ENCODE measurements at places on chromosomes 6 and 20.

DNA sequence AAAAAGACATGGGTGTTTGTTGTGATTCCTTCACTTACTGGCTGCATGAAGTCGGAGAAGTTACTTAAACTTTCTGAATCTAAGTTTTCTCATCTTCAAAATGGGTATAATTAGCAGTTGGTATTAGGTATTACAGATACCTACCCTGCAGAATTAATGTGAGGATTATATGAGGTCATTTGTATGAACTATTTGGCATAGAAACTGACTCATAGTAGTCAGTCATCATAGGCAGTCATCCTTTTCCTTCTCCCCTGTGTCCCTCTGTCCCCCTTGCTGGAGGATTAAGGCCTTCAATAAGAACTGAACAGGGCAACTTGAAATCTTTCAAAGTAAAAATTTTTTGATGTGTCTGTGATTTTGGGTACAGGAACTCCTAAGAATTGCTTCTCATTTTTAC, 26.3 kb downstream of the RALGAPB start:
- no peak for DNase-seq

DNA sequence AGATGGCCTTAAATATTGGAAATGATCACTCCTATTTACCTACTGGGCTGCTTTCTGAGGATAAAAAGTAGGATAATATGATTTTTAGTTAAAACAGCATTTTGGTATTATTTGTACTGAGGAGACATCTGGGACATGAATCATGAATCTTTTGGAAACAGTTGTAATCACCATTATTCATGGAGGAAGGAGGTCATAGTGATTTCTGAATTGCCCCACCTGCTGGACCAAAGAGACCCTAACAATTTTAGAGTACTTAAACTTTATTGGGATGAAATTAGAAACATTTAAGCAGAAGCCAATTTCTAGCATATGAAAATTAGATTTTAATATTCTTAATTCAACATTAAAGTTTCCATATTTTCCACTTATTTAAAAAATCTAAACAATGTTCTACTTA, 108.4 kb upstream of the SIM1 start:
- no peak for DNase-seq

DNA sequence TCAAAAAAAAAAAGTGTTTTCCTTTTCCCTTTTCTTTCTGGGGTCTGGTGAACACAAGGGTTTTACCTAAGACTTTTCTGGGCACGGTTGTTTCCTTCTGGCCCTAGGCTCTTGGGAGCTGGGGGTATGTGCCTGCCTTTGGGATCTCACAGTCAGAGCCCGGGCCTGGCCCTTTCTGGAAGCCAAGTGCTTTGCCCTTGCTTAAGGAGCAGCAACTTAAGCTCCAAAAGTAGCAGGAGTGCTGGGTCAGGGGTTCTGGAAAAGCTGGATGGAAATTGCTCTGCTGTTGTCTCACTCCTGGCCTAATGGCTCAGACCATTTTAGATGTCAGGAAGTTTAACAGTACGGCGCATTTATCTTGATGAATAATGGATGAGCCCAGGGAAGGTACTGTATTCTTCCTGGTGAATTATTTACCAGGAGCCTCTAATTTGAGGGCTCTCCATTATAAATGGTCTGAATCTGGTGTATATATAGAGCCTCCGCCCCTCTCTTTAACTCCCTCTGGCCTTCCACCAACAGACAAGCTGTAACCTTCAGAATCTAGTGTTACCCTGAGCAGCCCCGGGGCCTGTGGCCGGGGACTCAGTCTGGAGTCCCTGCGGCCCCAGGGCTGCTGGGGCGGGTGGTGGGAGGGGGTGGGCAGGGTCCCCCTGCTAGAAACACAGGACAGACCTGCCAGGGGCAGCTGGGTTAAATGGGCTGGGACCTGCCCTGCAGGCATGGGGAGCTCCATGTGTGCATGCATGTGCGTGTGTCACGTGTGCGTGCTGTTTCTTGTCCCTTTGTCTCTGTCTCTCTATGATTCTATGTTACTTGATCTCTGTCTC, 37.5 kb downstream of the PTK7 start:
- no peak for DNase-seq

DNA sequence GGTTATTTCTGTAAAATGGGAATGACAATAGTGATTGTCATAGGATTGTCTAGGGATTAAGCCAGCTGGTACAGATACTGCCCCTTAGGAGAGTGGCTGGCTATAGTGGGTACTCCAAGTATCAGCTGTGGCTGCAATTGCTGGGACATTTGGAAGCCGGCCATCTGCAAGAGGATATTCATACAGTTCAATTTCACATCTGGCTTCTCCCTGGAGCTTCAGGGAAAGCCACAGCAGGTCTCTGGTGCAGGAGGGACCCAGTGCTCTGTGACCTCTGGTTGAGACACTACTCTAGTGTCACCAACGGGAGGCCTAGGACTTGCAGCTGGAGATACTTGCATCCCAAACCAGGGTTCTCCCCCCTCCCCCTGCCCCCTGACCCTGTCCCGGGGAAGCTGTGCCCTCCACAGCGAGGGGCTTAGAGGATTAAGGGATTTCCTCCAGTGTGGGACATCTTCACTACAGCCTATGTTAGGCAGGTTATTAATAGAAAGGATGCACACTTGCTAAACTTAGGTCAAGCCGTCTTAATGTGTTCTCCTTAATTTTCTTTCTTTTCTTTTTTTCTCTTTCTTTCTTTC, 2.7 kb downstream of the SLC2A10 start:
- DNase-seq, result no peak

DNA sequence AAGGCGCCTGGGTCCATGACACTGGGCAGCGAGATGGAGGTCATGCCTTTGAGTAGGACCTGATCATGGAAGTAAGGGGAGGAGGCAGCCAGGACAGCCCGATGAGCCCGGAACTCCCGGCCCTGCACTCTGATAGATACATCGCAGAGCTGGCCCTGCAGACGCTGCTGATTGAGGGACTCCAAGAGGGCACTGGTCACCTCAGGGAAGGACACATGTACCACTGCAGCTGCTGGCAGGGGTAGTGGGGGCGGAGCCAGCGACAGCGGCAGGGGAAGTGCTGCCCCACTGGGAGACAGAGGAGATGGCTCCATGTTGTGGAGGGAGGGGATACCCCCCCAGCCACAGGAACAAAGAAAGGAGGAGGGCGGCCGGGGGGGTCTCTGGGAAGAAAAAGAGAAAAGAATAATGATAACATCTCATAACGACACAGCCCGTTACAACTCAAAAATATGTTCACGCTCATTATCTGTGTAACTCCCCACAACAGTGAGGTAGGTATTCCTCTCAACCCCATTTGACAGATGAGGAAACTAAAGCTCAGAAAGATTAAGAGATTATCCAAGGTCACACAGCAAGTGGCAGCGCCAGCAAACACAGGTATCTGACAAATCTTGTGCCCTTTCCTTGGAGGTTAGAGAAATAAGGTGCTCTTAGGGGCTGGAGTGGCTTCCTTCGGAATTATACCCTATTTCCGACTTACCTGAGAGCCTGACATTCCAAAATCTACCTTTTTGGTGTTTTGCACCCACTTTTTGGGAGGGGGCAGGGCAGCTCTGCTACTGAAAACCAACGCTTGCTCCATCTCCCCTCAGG, 733 bp downstream of the ZBTB22 start:
- no peak for DNase-seq

GRCh38 chr20:58179432-58180099, 48.9 kb downstream of the ANKRD60 start:
- peak; percentile 42 for DNase-seq

DNA sequence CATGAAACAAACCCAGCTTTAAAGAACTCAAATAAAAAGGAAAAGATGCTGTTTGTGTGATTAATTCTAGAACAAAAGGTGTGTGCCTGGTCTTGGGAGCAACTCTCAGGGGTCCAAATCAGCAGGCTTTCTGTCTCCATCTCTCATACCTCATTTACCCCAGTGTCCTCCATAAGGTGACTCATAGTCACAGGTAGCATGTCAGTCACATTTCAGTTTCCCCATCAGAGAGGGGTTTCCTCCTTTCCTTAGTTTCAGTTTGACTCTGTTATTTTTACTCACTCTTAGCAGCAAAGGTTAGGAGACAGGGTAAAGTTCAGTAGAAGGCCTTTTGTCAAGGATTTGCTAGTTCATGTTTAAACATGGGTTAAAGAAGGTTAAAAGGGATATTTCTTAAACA, 46.2 kb downstream of the OGFRL1 start:
- no peak for DNase-seq

DNA sequence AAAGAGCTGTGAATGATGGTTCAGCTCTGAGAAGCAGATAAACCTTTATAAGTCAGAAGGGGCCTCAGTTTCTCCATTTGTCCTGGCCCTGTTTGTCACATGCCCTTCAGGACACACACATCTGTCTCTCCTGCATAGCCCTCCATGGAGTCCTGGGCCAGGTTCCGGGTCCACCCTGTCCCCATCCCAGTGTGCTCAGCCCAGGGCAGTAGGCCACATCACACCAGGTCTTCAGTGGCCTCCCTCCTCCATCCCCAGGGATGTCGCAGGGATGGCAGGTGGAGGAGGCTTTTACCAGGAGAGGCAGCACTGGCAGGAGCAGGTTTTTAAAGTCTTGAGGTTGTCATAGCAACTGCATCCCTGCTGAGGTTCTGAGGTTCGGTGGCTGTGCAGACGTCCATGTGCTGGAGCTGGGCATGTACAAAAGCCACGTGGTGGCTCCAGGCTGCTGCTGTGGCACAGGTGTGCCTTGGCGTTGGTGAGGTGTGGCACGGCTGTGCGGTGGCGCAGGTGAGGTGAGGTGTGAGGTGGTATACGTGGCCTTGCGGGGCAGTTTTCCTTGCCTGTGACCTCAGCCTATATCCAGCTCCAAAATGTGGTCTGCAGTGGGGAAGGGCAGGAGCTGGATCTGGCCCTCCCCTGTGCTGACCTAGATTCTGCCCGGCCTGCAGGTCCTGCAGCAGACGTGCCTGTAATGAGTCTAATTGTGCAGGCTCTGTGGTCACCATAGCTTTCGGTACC, 8.0 kb upstream of the NPBWR2 start:
- DNase-seq, result no peak

- DNase-seq, result no peak
Observed at GRCh38 chr6:156651486-156651885, 125.7 kb upstream of the ARID1B start.

DNA sequence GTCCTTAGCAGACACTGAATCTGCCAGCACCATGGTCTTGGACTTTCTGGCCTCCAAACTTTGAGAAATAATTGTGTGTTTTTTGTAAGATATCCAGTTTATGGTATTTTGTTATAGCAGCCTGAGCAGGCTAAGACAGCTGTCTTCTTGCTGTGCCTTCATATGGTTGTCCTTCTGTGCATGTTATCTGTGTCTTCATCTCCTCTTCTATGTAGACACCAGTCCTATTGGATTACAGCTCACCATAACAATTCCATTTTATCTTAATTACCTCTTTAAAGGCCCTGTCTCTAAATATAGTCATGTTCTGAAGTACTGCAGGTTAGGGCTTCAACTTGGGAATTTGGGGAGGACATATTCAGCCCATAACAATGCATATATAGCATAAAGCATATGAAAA, 44.3 kb upstream of the REV3L start:
- DNase-seq, result no peak

DNA sequence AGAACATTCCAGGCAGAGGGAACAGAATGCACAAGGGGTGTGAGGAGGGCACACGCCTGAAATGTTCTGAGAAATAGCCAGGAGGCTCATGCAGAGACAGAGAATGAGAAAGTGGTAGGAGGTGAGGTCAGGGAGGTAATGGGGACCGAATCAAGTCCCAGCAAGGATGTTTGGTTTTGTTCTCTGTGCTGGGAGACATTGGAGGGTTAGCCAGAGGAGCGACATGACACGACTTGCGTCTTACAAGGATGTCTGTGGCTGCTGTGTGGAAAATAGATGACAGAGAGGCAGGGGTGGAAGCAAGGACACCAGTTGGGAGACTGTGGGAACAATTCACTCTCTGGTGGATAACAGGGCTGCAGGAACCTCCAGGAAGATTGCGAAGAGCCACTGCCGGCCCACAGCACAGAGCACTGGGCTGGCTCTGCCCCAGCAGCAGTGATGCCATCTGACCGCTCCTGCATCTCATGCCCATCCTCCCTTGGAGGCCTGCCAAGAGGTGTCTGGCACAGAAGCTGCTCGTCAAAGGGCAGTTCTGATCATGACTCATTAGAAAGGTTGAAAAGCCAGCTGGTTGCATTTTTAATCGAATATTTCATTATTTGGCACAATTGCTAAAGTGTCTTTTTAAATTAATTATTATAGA, 57.7 kb upstream of the CD83 start:
- no peak for DNase-seq

DNA sequence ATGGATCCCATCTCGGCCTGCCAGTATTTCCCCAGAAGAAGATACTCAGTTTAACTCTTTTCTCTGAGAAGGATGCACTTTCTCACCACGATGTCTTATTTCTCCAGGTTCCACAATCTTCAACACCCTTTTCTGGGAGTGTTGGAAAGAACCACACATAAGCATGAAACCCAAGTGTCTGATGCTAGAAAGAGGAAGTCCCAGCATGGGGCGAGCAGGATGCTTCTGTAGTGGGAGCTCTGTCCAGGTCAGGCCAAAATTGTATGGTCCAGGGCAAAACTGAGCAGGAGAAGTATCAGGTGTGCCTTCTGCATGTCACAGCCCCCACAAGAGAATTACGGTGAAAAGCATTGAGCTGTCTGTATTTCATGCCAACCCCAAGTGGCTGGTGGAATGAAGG, 11.0 kb downstream of the TREM1 start:
- no peak for DNase-seq

DNA sequence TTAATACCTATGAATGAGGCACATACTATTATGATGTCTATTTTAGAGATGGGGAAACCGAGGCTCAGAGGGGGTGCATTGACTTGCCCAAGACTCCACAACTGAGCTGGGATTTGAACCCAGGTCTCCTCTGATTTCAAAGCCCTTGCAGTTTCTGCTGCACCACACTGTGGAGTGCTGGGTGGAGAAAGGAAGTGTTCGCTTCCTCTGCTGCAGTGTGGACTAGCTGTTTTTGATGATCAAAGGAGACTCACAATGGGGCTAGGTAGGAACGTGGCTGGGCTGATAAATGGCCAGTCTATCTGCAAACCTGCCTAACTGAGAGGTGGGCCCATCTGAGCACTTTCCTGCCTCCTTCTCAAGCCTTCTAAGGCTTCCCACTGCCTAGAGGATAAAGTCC, 87.2 kb downstream of the CD40 start:
- DNase-seq, result no peak

DNA sequence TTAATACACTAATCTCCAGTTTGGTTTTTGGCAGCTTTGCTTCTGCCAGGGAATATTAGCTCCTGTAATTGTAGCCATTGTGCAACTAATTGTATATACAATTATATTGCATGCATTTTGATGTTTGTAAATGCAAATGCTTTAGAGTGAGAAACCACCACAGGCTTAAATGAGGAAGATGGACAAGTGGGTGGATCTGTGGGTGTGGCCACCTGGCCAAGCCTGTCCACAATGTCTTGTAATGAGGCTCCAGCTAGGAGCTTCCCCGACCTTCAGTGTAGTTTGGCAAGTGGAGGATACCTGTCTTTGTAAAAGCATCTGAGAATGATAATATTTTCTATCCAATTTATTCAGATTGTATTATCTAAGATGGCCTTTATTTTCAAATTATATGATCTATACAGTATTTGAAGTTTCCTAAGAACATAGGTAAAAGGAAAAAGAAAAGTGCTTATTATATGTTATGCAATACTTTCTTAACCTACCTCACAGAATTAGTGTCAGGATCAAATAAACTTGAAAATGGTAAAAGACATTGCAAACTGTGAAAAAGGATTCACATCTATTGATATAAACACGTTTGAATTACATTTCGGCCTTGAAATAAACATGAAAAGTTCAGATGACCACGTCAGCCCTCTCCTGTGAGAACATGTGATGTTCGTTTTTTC, 49.3 kb upstream of the ARID1B start:
- DNase-seq, result no peak
